Stimulated activated CD4-positive, alpha-beta T cell treated with anti-CD3 and anti-CD28 coated beads, Interleukin-1b, Interleukin-23, amount 100 ng/mL, for 1 hour (primary cell): ENCODE measurements at places on chromosomes 2 and 18.

DNA sequence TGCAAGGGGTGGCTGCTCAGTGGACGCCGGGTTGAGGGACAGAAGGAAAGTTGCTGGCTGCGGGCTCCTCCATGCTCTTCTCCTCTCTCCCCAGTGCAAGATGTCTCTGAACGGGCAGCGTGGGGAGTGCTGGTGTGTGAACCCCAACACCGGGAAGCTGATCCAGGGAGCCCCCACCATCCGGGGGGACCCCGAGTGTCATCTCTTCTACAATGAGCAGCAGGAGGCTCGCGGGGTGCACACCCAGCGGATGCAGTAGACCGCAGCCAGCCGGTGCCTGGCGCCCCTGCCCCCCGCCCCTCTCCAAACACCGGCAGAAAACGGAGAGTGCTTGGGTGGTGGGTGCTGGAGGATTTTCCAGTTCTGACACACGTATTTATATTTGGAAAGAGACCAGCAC is 30.6 kb downstream of the IGFBP2 start:
- no peak for DNase-seq

GRCh38 chr2:118103951-118104940 is 16.0 kb downstream of the INSIG2 start:
- no peak for DNase-seq

DNA sequence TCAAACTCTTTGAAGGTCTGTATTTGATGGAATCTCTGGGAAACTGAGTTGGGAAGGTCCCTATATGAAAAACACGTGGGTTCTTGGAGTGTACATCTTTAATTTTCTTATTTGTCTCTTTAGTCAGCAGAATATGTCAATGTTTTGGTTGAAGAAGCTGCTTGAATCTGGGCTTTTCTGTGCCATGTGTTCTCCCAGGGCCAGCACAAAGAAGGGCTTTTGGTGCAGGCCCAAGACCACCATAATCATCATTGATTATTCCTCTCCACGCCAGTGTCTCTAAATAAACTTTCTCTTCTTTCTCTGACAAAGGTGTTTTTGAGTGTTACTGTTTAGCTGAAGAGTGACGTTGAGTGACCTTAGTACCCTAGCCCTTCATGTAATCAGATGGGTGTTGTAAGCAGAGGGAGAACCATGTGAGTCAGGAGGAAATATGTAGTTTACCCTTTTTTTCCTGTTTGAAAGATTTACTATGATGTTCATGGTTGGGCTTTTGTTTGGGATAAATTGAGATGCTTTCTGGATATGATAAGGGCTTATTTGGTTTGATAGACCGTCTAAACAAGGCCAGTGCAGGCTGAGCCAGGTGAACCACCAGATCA is 11.6 kb upstream of the TNP1 start:
- no peak for DNase-seq

GRCh38 chr2:237900891-237901831 is 41.7 kb downstream of the RAMP1 start:
- no peak for DNase-seq

GRCh38 chr2:68127358-68128242 is 30.1 kb upstream of the PNO1 start:
- no peak for DNase-seq

DNA sequence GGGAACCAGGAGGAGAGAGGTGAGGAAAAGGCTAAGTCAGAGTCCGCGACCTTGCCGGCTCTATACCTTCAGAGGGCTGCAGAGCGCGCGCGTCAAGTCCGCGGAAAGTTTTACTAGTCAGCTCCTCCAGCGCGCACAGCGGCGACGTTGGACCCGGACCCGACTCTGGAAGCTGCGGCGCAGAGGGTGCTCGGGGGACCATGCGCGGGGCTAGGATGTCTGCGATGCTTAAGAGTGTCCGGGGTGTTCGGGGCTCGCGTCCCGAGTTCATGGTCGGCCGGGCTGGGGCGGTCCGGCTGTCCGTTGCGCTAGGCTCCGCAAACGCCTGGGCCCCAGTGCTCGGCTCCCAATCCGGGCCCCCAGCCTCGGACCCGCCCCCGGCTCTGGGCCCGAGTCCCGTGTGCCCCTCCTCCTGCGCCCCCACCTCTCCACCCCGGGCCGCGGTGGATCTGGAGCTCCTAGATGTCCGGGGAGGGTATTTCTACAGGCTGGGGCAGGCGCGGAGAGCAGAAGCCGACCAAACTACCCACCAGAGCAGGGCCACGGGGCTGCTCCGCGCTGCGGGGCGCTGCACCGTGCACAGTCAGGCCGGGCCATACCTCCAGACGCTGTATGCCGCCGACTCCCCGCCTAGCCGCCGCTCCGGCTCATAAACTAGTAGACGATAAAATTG is at the start of gene LBX2:
Gene LBX2, minus strand, starts transcription at position 337 of the 673 bp plus-strand sequence. Its CDS starts 66 bp downstream, at position 271.
- DNase-seq: no peak

DNA sequence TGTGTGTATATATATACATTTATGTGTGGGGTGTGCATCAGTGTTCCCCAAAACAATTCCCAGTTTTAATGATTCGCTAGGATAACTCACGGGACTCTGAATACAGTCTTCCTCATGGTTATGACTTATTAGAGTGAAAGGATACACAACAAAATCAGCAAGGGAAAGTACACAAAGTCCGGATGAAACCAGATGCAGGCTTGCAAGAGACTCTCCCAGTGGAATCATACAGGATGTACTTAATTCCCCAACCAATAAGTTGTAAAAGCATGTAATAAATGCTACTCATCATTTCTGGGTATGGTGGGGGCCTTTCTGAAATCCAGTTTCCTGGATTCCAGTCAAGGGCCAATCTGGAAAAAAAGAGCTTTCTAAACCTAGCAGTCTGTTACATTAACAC is 654.1 kb upstream of the SYT4 start:
- no peak for DNase-seq

DNA sequence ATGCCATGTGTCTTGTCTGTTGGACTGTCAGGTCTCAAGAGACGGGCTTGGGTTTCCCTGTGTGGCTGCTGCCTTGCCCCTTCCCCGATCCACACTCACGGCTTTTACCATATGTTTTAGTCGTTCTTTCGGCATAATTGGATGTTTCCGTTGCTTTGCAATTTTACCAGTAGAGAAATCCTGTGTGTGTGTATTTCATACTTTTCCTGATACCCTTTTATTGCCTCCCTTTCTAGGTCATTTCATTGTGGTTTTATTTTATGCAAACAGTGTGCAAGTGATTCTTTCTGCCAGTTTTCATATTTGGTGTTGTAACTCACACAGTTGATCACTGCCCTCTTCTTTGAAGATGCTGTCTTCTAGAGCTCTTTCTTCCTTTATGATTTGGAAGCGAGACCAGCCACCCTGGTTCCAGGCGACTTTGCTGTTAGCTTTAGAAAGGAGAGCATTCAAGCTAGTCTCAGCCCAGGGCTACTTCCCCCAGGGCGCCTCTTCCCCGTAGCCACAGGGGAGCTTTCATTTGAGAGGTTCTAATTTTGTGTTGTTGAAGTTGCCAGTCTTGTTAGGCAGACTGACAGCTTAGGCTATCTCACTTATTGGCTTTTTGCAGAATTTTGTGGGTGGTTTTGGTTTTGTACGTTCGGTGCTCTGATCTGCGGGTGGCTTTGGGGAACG is 17.0 kb downstream of the SH3BP4 start:
- no peak for DNase-seq

DNA sequence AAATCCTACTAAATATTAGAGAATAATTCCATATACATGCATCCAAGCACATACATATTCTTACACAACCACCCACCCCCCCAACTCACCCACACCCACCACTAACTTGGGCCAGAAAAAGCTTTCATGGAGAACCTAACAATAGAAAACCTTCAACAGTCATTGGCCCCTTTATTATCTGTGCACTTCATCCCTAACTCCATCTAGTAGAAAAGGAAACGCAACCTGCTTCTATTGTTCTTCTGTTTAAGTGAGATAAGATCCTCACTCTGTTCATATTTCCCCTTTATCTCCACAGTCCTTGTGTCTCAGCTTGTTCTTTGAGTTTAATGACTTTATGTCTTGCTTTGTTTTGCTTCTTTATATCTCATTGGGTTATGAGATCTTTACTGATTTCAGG is 1740.2 kb upstream of the CELF4 start:
- DNase-seq: no peak

- DNase-seq: no peak
These were observed 21.2 kb downstream of the GPC1 start for GRCh38 chr2:240456447-240457222.

- DNase-seq: no peak
These were observed 620 bp upstream of the SLC9A2 start for GRCh38 chr2:102618452-102619413.

DNA sequence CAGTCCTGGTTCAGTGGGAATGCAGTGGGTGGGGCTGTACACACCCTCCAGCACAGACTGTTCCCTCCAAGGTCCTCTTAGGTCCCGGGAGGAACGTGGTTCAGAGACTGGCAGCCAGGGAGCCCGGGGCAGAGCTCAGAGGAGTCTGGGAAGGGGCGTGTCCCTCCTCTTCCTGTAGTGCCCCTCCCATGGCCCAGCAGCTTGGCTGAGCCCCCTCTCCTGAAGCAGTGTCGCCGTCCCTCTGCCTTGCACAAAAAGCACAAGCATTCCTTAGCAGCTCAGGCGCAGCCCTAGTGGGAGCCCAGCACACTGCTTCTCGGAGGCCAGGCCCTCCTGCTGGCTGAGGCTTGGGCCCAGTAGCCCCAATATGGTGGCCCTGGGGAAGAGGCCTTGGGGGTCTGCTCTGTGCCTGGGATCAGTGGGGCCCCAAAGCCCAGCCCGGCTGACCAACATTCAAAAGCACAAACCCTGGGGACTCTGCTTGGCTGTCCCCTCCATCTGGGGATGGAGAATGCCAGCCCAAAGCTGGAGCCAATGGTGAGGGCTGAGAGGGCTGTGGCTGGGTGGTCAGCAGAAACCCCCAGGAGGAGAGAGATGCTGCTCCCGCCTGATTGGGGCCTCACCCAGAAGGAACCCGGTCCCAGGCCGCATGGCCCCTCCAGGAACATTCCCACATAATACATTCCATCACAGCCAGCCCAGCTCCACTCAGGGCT is 17.5 kb upstream of the FAHD2A start:
- no peak for DNase-seq

- no peak for DNase-seq
These were observed 57.2 kb upstream of the LYPD6B start for GRCh38 chr2:148981324-148981723.

DNA sequence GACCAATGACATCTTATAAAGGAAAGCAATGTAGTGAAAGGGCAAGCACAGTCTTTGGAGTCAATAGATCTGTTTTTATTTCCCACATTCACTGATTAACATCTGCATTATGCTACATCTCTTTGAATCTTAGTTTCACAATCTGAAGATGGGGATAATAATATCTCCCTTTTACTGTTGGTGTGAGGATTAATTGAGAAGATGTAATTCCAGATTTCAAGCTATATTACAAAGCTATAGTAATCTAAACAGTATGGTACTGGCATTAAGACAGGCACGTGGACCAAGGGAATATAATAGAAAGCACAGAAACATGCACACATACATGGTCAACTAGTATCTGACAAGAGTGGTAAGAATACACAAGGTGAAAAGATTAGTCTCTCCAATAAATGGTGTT is 45.3 kb downstream of the SLC4A5 start:
- DNase-seq: no peak

DNA sequence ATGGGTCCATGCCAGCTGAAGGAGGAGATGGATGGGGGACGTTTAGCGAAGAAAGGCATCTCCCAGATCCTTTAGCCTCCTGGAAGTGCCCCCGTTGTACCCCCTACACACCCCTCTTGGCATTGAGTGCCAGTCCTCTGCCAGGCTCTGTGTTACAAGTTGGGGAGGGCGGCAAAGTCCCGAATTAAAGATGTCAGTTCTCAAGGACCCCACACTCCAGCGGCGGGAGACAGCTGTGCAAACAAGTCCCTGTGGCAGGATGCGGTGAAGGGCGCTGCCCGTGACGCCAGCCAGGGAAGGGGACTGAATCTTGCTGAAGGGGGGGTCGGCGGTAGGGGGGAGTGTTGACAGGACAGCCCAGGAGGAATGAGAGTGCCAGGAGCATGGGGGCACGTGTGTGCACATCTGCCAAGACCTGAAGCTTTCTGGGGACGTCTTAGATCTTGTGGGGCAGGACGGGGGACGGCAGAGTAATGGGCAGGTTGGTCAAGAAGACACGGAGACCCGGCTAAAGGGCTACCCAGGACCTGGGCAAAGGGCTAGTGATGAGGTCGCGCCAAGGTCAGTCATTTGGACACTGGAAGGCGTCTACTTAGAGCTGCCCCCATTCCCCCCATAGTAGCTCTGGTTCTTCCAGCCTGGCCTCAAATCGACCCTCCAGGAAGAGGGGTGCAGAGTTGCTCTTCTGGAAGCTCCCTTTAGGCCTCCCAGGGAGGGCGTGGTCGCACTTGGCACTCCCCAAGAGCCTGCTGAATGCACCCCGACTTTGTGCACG is 2.8 kb upstream of the CTDSP1 start:
- DNase-seq: no peak

- DNase-seq: no peak
These were observed 141.6 kb upstream of the MSH6 start for GRCh38 chr2:47641366-47641765.

DNA sequence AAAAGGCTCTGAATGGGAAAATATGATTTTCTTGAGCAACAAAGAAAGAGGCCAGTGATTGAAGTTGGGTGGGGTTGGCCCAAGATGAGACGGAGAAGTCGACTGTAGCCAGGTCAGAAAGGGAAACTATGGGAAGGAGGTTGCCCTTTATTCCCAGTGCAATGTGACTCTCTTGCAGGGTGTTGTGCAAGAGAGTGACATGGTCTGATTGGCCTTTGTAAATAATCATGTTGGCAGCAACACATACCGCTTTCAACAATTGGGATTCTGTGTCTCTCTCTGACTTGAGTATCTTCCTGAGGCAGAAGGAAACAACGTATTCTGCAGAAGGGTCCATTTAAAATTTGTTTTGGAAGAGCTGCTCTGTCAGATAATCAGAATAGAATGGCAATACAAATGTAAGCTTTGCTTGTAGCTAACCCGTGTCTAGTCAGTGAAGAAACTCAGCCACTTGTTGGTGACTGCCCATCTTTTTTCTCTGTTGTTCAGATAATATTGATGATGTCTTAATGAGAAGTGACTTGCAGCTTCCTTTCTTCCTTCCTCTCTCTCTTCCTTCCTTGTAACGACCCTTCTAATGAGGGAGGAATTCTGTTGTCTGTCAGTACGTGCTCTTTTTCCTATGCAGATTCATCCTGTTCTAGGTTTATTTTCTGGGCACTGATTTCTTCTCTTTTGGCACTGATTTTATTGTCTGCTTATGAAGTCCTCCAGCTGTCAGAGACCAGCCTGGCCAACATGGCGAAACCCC is 311.0 kb upstream of the FAM98A start:
- no peak for DNase-seq

DNA sequence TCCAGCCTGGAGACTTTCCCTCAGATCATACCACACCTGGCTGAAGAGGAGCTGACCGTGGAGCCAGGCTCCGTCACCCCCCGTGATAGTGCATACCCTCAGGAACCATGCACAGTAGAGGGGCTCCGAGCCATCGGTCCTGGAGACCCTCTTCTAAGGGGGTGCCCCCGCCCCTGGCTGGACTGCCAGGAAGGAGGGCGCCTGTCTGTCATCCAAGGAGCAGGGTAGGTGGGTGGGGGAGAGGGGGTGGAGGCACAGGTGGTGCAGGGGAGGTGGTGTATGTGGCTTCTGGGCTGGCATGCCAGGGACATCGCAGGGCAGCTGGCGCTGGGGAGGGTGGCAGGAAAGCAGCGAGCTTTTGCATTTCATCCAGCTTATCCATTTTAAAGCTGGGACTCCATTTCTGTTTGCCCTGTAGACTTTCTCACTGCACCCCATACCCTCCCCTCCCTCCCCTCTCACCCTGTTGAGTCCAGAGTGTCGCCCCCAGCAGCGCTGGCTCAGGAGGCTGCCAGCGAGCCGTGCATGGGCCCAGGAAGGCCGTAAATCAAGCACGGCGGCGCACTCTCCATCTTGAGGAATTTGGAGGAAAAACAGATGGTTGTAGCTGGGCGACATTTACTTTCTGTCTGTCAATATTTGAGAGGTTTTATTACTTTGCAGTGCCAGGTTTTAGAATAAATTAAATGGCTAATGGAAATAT is 56.2 kb upstream of the HS6ST1 start:
- no peak for DNase-seq
